ENCODE measurements at places on chromosomes 13 and 19. TPM values are rescaled to one million over a fixed set of nuclear protein-coding genes. Genes with fewer than 3 reads are reported as not detected.

CGB7 gene
- total RNA-seq, result not detected

SHD gene
- 24.6 TPM for total RNA-seq

SPACA4 gene
- total RNA-seq, result not detected

B3GNT8 gene
- total RNA-seq, result 4.5 TPM

FCAR gene
- 1.5 TPM for total RNA-seq

CYP2A6 gene
- not detected for total RNA-seq

CDX2 gene
- not detected for total RNA-seq

NXNL1 gene
- total RNA-seq, result not detected

SIGLEC10 gene
- total RNA-seq, result 7.7 TPM

- no peak overlapping the region for H3K4me3 ChIP-seq
- no peaks in the 10 kb centered on the region for H3K4me1 ChIP-seq
- no peak overlapping the region for H3K27ac ChIP-seq
- H3K27me3 ChIP-seq, result no peaks in the 10 kb centered on the region
- no peak for DNase-seq
Observed at GRCh38 chr19:29779921-29780320, 31.9 kb upstream of the CCNE1 start.

DNA sequence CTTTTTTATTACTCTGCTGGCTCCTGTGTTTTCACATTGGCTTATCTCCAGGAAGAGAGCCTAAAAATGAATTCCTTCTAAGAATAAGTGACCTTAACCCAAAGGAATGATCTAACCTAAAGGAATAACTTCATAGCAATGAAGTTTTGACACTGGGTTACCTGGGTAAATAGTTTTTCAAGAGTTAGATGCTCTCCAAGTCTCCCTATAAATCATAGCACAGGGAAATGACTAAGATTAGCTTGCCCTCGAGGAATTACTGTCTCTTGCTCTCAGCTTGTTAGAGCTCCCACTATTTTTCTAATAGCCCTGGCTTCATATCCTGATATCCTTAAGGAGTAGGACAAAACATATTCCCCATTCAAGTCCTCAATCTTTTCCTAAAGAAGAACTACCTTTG lies 66.3 kb downstream of the SPRY2 start:
- no peaks in the 10 kb centered on the region for H3K27me3 ChIP-seq
- H3K4me3 ChIP-seq, result no peak overlapping the region
- H3K27ac ChIP-seq, result no peak overlapping the region
- no peak for DNase-seq
- no peaks in the 10 kb centered on the region for H3K36me3 ChIP-seq
- no peaks in the 10 kb centered on the region for H3K4me1 ChIP-seq

GRCh38 chr13:77460195-77460594 lies 75.3 kb upstream of the SCEL start:
- no peaks in the 10 kb centered on the region for H3K4me1 ChIP-seq
- H3K27ac ChIP-seq, result no peak overlapping the region
- H3K27me3 ChIP-seq, result no peaks in the 10 kb centered on the region
- no peak overlapping the region for H3K4me3 ChIP-seq

DNA sequence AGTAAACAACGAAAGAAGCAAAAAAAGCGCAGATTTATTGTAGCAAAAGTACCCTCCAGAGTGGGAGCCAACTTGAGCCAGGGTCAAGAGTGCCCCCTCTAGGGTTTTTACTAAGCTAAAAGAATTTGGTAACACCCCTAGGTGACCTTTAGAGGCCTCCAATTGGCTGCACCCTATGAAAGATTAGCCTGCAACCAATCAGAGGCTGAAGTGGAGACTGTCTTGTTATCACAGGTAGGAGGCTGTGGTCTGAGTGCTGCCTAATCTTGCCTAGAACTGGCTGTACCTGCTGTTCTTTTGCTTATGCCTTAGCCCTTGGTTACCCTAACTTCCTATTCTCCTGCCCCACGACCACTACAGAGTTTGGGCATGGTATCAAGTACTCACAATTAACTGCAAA lies 38.3 kb downstream of the ANKRD10 start:
- no peak overlapping the region for H3K4me3 ChIP-seq
- no peaks in the 10 kb centered on the region for H3K36me3 ChIP-seq
- H3K27me3 ChIP-seq, result no peaks in the 10 kb centered on the region
- H3K27ac ChIP-seq, result no peak overlapping the region

DNA sequence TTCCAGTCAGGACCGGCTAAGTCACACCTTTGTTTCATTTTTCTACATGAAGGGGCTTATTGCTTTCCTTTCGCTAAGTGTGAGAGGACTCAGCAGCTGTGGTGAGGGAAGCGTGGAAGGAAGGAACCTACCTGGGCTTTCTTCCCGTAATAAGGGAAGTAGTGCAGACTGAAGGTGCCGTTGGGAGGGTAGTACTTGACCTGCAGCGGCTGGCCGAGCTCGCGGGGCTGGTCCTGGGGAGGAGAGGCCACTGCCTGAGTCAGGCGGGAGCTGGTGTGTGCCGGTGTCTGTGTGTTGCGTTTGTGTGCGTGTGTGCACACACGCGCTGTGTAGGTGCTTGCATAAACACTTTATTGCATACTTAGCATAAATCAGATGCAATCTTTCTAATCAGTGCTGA lies 7.7 kb downstream of the ATP4B start:
- no peaks in the 10 kb centered on the region for H3K36me3 ChIP-seq
- no peak for DNase-seq
- H3K27ac ChIP-seq, result no peak overlapping the region
- H3K4me3 ChIP-seq, result no peak overlapping the region
- H3K27me3 ChIP-seq, result no peaks in the 10 kb centered on the region

GRCh38 chr19:40530091-40530901 lies 46.4 kb upstream of the SHKBP1 start:
- no peaks in the 10 kb centered on the region for H3K27me3 ChIP-seq
- DNase-seq, result no peak
- H3K27ac ChIP-seq, result no peak overlapping the region
- no peaks in the 10 kb centered on the region for H3K4me1 ChIP-seq

GRCh38 chr13:97030705-97031452 lies 36.6 kb upstream of the OXGR1 start:
- no peak overlapping the region for H3K4me3 ChIP-seq
- no peak for DNase-seq
- no peaks in the 10 kb centered on the region for H3K36me3 ChIP-seq
- H3K27me3 ChIP-seq, result no peaks in the 10 kb centered on the region

DNA sequence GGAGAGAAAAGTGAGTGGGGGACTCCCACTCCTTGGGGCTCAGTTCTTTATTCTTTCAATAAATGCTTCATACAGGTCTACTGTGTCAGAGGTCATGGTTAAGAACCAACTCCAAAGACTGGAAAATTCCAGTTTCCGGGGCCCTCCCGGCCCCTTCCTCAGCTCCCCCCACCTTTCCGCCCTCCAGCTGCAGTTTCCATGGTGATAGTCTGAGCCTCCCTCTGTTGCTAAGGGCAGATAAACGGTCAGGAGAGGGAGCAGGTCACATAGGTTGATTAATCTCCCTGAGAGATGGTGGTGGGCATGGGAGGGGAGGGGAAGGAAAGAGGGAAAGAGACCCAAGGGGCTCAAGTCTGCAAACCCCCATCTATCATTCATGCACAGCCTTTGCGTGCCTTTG lies 131.5 kb upstream of the USP29 start:
- H3K27me3 ChIP-seq, result no peaks in the 10 kb centered on the region
- no peaks in the 10 kb centered on the region for H3K4me1 ChIP-seq
- H3K4me3 ChIP-seq, result no peak overlapping the region
- no peak overlapping the region for H3K27ac ChIP-seq
- no peaks in the 10 kb centered on the region for H3K36me3 ChIP-seq

GRCh38 chr19:43623889-43624670 lies 4.7 kb upstream of the ZNF428 start:
- no peak for DNase-seq
- H3K4me3 ChIP-seq, result no peak overlapping the region
- no peak overlapping the region for H3K27ac ChIP-seq
- no peaks in the 10 kb centered on the region for H3K4me1 ChIP-seq
- H3K27me3 ChIP-seq, result no peaks in the 10 kb centered on the region

DNA sequence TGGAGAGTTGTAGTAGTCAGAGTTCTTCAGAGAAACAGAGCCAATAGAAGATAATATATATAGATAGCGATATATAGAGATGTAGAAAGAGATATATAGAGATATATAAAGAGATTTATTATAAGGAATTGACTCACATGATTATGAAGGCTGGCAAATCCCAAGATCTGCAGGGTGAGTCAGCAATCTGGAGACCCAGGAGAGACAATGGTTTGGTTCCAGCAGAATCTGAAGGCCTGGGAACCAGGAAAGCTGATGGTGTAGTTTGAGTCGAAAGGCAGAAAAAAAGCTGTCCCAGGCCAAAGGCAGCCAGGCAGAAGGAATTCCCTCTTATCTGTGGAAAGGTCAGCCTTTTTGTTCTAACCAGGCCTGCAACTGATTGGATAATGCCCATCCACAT lies 194.1 kb downstream of the NUFIP1 start:
- no peak overlapping the region for H3K27ac ChIP-seq
- no peaks in the 10 kb centered on the region for H3K4me1 ChIP-seq
- no peak overlapping the region for H3K4me3 ChIP-seq
- no peaks in the 10 kb centered on the region for H3K36me3 ChIP-seq
- H3K27me3 ChIP-seq, result no peaks in the 10 kb centered on the region

GRCh38 chr13:52852444-52852843 lies 4.0 kb upstream of the PCDH8 start:
- peaks cover 14% of the 10 kb centered on the region for H3K27me3 ChIP-seq
- DNase-seq, result no peak
- peaks cover 19% of the 10 kb centered on the region for H3K4me1 ChIP-seq
- H3K27ac ChIP-seq, result no peak overlapping the region
- H3K36me3 ChIP-seq, result no peaks in the 10 kb centered on the region

DNA sequence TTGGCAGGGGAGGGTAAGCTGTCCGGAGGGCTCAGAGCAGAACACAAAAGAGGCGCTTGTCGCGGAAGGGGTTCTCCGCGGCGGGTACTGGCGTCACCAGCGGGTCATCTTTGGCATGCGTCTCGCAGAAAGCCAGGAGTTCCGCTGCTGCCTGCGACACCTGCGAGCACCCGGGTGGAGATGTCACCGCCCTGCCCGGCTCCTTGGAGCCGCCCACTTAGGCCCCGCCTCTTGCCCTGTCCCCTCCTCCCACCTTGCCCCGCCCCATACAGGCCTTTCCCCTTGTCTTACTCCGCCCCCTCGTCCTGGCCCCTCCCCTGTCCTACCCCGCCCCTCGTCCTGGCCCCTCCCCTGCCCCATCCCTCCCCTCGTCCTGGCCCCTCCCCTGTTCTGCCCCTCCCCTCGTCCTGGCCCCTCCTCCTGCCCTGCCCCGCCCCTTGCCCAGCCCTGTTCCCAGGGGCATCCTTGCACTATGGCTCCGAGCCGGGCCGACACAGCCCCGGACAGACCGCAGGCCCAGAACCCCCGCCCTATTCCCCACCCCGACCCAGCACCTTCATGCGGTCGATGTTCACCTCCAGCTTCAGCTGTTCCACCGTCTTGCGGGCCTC lies 1.9 kb downstream of the GNG8 start:
- H3K27ac ChIP-seq, result peak overlapping the region; percentile 16

- no peaks in the 10 kb centered on the region for H3K27me3 ChIP-seq
- H3K36me3 ChIP-seq, result no peaks in the 10 kb centered on the region
- no peak overlapping the region for H3K4me3 ChIP-seq
- no peak for DNase-seq
Observed at GRCh38 chr19:54262470-54262869, 5.4 kb upstream of the LILRB5 start.

DNA sequence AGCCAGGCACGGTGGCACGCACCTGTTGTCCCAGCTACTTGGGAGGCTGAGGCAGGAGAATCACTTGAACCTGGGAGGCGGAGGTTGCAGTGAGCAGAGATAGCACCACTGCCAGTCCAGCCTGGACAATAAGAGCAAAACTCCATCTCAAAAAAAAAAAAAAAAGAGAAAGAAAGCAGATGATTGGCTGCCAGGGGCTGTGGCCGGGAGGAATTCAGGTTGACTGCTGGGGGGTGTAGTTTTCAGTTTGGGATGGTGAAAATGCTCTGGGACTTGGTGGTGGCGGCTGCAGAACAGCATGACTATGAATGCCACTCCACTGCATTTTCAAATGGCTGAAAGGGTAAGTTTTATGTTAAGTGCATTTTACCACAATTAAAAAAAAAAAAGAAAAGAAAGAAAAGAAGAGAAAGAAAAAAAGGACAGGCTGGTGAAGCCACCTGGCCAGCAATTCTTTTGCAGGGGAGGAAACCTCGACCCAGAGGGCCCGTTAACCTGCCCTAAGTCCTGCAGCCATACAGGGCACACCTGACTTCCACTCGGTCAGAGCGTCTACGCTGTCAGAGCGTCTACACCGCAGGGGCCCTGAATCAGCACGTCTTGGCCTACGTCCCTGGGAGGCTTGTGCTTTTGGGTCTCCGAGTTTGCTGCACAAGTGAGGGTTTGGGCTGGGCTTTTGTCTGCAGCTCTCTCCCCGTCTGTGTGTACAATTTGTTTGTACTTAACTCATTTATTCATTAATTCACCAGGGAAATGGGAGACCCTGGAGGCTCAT lies 3.6 kb downstream of the ISOC2 start:
- H3K27ac ChIP-seq, result no peak overlapping the region
- H3K36me3 ChIP-seq, result no peaks in the 10 kb centered on the region
- H3K27me3 ChIP-seq, result no peaks in the 10 kb centered on the region
- DNase-seq, result no peak

DNA sequence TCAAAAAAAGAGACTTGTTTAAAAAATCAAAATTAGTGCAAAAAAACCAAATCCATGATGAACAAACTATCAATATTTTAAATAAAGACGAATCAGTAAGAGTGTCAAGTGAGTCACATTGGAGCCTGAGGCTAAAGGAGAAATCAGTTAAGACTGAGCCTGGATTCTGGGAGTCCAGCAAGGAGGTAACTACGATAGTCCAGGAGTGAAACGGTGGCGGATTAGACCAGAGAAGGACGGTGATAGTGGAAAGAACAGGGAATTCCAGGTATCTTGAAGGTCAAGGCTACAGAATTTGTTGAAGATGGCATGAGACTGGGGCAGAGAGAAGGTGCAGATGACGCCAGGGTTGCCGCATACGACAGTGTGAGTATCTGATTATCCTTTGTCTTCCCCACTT lies 7.0 kb upstream of the NPAS1 start:
- H3K27me3 ChIP-seq, result no peaks in the 10 kb centered on the region
- H3K4me1 ChIP-seq, result peaks cover 5% of the 10 kb centered on the region
- no peak overlapping the region for H3K4me3 ChIP-seq
- H3K27ac ChIP-seq, result no peak overlapping the region
- no peaks in the 10 kb centered on the region for H3K36me3 ChIP-seq
- no peak for DNase-seq

GRCh38 chr19:7868326-7868670 lies 5.9 kb downstream of the PRR36 start:
- H3K36me3 ChIP-seq, result no peaks in the 10 kb centered on the region
- peaks cover 5% of the 10 kb centered on the region for H3K27me3 ChIP-seq
- peak overlapping the region; percentile 55 for H3K4me3 ChIP-seq
- H3K27ac ChIP-seq, result peak overlapping the region; percentile 74
- no peak for DNase-seq

DNA sequence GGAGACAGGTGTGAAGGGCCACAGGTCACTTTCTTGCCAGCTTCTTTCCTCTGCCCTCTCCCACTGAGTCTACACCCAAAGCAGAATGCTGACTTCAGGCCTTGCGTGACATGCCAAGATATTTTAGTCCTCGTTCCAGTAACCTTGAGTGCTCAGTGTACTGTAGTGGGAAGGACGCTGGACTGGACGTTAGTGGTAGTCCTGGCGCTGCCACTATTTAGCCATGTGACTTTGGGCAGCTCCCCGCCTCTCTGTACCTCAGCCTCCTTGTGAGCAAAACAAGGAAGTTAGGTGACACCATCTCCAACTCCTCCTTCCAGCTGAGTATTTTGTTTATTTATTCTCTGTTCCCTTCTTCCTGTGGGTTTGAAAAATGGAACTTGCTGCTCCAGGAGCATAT lies 86.1 kb downstream of the FRY start:
- H3K4me3 ChIP-seq, result no peak overlapping the region
- no peaks in the 10 kb centered on the region for H3K27me3 ChIP-seq
- H3K36me3 ChIP-seq, result no peaks in the 10 kb centered on the region
- peaks cover 26% of the 10 kb centered on the region for H3K4me1 ChIP-seq
- peak overlapping the region; percentile 60 for H3K27ac ChIP-seq
- peak; percentile 65 for DNase-seq

All from right atrium auricular region (tissue), 2 donors.